ENCODE measurements at places on chromosomes 11 and 22.

GRCh38 chr22:24391836-24392217 lies 35.6 kb upstream of the ADORA2A start:
- DNase-seq: no peak

DNA sequence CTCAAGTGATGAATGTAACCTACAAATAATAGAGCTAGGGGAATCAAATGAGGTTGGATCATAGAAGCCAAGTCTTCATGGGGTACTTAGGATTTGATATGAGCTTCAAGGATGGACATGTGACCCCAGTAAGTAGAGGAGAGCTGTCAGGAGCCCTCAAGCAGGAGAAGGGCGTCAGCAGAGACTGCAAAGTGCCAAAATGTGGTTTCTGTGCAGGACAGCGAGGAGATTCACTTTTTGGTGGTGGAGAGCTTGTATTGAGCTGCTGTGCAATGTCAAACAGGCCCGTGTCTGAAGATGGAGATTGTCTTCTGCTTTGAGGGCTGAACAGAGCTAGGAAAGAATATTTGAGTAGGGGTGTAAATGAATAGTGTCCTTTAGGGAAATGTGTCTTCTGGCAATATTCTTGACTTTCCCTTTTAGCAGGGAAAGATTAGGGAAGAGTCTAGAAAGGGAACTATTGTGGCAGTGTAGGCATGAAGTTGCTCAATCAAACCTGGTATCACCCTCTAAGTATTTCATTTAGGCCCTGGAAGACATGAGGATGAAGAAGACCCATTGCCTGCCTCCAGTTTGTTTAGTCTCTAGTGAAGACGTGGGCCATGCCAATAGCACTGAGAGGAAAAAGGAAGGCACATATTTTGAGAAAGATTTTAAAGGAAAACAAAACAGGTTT lies 31.2 kb upstream of the SORL1-AS1 start:
- no peak for DNase-seq

DNA sequence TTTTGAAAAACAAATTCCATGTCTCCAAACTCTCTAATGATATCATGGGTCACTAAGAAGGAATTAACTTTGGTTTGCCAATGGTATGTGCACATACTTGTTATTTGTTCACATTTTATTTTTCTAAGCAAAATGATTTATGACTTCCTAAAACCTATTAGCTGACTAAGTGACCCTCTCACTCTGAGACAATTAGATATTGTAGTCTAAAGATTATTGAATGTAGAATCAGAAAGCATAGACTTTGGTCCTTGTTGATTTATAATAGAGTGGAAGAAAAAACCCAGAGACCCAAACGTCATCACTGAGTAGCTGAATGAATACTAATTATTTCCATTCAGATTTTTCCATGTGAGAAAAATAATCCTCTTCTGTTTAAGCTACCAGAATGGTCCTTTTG lies 243.5 kb upstream of the ANO3 start:
- DNase-seq: no peak

DNA sequence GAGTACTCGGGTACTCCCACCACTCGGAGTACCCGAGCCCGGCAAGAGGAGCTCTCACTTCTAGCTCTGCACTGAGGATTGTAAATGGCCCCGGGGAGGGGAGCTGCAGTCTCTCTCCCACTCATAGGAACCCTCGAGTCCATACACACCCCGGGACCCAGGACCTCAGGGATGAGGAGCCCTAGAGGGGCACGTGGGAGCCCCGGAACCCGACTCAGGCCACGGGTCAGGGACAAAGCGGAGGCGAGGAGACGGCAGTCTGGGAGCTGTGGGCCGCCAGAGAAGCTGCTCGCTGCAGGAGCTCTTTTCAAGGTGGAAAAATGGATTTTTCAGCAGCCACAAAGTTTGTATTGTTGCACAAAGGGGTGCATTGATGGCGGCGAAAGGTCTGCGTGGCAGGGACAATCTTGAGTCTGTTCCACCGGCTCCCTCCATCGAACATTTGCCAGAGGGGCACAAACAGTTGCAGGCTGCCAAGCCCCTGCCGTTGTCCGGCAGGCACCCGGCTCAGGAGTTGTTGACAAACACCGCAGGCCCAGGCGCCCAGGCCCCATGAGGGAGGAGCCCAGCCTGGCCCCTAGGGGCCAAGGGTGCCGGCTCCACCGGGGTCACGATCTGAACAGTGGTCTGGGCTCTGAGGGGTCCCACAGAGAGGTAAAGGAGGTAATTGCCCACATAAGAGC lies 5.7 kb upstream of the FLI1 start:
- no peak for DNase-seq

GRCh38 chr11:78045851-78046485 lies 17.7 kb upstream of the THRSP start:
- peak; percentile 72 for DNase-seq
